ENCODE measurements at places on chromosomes 5 and 9.

DNA sequence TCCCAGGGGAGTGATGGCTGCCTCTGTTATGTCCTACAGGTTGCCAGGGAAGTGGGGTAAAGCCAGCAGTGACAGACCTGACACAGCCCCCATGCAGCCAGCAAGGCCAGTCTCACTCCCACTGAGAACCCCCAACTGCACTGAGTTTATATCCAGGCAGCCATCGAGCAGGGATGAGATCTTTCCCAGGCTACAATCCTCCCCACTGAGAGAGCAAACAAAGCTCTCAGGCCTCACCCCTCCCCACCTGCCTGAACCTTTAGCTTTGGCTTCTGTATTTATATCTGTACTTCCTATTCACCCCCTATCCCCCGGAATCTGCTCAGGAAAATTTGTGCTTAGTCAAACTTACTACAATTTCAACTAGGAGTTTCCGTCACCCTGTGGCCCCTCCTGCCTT lies 284.1 kb downstream of the FAM170A start:
- no peak for DNase-seq

GRCh38 chr9:84140535-84141101 lies 160.0 kb downstream of the RMI1 start:
- no peak for DNase-seq

DNA sequence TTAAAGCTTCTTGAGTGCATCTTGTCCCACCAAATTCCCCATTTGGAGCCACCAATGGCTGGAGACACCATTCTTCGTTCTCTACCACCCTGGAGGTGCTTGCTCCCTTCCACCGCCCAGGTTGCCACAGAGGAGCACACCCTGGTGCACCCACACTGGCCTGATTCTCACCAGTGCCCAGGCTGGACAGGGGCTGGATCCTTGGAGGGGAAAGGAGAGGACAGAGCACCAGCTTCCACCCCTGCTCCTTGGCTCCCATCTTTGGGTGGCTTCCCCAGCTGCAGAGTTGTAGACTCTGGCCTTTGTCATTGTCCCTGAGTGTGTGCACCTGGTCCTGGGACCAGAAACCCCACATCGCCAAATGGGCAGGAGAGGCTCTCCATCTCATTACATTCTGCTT lies 21.9 kb upstream of the CTSV start:
- DNase-seq = no peak

GRCh38 chr5:145473042-145473642 lies 362.0 kb downstream of the PRELID2 start:
- peak; percentile 17 for DNase-seq

DNA sequence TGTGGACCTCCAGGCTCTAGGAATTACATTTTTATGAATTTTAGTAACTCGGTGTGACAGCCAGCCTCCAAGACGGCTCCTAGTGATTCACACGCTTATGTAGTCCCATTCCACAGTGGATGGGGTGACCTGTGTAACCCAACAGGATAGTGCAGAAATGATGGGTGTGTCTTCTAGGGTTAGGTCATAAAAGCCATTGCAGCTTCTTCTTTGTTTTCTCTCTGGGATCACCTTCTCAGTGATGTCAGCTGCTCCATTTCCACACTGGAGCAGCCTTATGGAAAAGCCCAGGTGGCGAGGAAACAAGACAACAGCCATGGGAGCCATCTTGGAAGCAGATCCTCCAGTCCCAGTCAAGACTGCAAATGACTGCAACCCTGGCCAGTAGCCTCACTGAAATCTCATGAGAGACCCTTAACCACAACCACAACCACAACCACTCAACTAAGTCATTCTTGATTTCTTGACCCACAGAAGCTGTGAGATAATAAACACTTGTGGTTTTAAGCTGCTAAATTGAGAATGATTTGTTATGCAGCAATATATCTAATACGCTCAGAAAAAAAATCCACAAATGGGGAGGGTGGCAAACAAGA lies 5.1 kb upstream of the GNPDA1 start:
- peak; percentile 33 for DNase-seq

DNA sequence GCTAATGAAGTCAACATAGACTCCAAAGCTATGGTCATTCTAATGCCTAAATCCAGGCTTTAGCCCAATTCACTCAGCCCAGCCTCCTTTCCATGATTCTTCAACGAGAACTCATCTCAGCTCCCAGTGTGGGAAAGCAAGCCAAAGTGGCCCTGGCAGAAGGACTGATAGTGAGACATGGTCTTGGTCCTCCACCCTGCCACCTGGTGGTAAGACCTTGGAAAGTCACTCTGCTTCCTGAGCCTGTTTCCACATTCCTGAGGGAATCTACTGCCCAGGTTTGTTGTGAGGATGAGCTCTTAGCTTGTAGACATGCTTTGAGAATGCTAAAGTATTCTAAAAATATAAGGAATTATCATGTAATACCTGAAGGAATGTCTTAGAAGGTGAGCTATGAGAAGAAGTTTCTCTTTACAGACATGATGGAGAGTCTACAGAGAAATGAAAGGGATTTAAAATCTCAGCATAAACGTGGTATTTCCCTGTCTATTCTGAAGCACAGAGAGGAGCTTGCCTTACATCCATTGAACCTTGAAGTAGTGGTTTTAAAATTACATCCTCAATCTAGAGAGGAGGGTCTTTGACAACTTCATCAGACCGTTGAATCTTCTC lies 173.5 kb downstream of the TRIM32 start:
- DNase-seq = peak; percentile 75

DNA sequence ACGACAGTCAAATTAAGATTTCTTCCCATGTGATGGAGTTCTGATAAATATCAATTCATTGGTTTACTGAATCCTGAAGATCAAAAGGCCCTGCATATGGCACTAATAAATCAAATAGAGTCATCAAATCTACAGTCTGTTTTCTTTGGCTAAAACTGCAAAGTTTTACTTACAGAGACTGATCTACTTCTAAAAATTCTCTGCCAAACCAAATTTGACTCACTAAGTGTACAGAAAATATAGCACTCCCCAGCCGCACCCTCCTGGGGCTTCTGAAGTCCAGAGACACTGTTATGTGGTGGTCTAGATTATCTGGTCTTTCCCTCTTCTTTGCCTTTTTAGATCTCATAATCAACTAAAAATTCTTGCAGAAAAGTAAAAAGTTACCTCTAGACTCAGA lies 237.7 kb downstream of the MLLT3 start:
- DNase-seq = no peak

DNA sequence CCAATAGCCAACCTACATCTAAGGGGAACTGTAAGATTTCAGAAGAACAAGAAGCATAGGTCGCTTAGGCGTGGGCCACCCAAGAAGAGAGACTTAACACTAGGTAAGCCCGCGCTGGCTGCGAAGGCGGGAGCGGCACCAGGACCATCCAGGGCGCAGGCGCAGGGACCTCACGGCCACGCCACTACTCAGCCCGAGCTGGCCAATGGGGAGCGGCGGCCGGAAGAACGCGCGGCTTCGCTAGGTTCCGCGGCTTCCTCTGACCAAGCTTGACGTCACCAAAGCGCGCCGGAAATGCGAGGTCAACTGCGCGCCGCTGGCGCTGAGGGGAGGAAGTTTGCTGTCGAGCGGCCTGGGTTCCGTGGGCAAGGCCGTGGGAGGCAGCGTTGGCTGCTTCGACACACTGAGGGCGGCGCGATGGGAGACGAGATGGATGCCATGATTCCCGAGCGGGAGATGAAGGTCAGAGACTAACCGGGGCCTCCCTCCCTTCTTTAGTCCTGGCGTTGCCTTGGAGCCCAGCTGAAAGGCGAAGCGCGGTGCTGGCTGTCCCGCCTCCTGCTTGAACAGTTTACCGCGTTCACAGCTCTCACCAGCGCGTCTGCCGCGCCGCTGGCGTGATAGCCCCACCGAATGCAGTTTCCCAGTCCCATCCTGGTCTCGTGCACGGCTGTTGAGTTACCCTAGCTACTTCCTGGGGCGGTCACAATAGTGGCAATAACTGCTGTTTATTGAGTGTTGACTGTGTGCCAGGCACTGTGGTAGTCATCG lies at the start of gene NUP214:
NUP214 (plus strand) TSS at position 299 of the 771 bp plus-strand sequence; CDS start at position 418, 119 bp downstream.
- peak; percentile 98 for DNase-seq

- no peak for DNase-seq
Measured at GRCh38 chr5:124642151-124642550, 104.3 kb downstream of the ZNF608 start.

GRCh38 chr5:42813533-42813932 lies 1.8 kb upstream of the SELENOP start:
- no peak for DNase-seq

GRCh38 chr9:126925876-126926275 lies 11.3 kb downstream of the RALGPS1 start:
- no peak for DNase-seq

DNA sequence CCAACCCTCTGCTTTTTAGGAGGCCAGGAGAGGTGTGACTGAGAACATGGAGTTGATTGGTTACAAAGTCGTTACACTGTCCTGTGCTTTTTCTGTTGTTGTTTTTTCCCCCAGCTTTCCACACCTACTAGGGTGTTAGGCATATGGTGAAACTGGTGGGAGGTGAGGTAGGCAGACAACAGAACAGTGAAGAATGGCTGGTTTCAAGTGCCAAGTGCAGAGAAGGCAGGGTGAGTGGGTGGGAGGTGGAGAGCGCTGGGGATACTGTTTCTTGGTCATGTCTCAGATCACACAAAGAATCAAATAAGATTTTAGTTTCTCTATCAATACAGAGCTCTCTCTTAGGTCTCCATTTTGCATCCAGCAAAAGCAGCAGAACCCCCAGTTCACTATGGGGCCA lies 2.2 kb upstream of the SPTAN1 start:
- DNase-seq = peak; percentile 25
